PC-3 (cell line): ENCODE measurements at places on chromosomes 3 and 15. TPM values are rescaled to one million over a fixed set of nuclear protein-coding genes. Genes with fewer than 3 reads are reported as not detected.
A peak's percentile ranks its signal among the peaks of the same experiment; 100 is the strongest.

ROPN1 gene
- not detected in 2 replicates for total RNA-seq

LSAMP gene
- total RNA-seq = 0.15 TPM in 1 of 2 replicates, not detected in the other

GUCA1C gene
- not detected in 2 replicates for total RNA-seq

- peak; percentile 49 for DNase-seq
Measured at GRCh38 chr15:53548236-53548635, 211.2 kb downstream of the WDR72 start.

GRCh38 chr3:110318108-110318507 is 753.5 kb upstream of the NECTIN3 start:
- DNase-seq = peak; percentile 60

DNA sequence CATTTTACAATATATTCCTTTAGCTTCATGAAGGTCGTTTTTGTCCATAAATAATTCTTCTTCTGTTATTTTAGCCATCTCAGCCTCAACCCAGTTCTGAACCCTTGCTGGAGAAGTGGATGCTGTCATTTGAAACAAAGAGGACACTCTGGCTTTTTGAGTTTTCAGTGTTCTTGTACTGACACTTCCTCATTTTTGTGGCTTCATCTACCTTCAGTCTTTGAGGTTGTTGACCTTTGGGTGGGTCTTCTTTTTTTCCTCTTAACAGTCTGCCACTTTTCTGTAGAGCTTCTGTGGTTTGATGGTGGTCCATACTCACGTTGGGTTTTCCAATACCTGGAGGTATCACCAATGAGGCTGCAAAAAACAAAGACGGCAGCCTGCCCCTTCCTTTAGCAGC is 650.9 kb downstream of the PDCD6IP start:
- DNase-seq = no peak

DNA sequence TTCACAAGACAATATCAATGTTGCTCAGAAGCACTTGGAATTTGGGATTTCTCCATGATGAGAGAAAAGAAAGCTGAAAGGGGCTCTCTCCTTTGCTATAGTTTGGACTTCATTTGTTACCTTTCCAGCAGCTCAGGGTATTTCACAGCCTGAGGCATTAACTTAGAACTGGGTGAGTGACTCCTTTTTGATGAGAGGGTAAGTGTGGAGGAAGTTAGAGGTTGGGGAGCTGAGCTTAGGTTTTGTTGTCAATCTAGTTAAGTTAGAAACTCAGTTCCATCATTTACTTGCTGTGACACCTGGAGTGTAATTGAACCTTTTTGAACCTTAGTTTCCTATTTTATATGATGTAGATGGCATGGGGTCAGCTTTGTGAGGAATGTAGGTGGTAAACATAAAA is 359.1 kb downstream of the PDCD6IP start:
- no peak for DNase-seq
